ENCODE measurements at places on chromosomes 6 and 20.

DNA sequence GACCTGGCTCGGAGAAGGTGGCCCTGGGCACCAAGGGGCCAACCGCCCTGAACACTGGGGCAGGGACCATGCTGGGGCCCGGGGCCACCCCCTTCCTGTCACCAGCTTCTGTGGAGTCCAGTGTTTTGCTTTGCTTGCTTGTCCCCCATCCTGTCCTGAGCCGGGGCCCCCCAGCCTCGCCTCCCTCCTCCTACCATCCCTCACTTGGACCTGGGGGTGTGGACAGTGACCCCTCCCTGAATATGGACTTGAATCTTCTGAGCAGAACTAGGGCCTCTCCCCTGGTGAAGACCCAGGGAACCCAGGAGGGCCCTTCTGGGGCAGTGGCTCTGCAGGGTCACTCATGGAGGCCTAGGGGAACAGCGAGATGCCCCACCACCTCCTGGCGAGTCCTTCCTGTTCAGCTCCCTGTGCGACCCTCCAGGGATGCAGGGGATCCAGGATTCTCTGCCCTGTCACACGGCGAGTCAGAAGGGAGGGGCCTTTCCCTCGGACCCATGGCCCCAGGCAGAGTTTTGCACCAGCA is 41.6 kb downstream of the VSTM2L start:
- no peak for DNase-seq

- DNase-seq = no peak
Observed at GRCh38 chr6:110398778-110399177, 16.6 kb downstream of the DDO start.

GRCh38 chr20:63519668-63520503 is 679 bp upstream of the PPDPF start:
- no peak for DNase-seq

- no peak for DNase-seq
Observed at GRCh38 chr6:95478941-95479340, 98.4 kb upstream of the MANEA start.

- DNase-seq = peak; percentile 57
Observed at GRCh38 chr6:21873562-21873961, 280.0 kb downstream of the SOX4 start.

DNA sequence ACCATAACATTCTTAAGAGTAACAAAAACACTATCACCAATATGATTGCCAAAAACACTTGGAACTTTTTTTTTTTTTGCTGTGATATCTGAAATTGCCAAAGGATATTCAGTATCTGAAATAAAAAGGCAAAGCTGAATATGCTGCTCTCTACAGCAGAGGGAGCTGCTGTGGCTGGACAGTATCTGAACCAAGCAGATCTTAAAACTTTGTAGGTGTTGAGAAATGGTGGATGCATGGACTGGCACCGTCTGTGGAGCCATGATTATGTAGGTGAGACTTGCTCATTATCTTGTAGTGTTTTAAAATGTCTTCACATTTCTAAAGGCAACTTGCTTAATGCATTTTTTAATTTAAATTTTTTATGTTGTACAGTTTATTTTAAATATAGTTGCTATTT is 9.2 kb downstream of the PDCD2 start:
- DNase-seq = no peak

GRCh38 chr6:139109558-139109957 is 25.3 kb upstream of the HECA start:
- DNase-seq = no peak

DNA sequence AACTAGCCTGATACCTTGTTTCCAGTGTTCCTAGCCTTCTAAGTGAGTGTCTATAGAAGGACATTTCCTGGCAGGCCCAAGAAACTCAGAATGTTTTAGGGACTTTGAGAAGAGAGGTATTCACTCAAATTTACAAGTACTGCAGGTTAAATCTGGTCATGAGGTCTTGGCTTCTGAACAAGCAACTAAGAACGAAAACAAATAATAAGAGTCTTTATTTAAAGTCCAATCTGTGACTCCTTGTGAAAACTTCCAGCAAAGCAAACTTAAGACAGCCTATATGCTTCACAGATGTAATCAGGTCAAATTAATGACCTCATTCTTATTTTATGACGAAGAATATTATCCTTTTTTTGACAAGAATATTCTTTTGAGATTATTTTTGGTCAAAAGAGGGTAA is 79.4 kb upstream of the PRSS16 start:
- no peak for DNase-seq

DNA sequence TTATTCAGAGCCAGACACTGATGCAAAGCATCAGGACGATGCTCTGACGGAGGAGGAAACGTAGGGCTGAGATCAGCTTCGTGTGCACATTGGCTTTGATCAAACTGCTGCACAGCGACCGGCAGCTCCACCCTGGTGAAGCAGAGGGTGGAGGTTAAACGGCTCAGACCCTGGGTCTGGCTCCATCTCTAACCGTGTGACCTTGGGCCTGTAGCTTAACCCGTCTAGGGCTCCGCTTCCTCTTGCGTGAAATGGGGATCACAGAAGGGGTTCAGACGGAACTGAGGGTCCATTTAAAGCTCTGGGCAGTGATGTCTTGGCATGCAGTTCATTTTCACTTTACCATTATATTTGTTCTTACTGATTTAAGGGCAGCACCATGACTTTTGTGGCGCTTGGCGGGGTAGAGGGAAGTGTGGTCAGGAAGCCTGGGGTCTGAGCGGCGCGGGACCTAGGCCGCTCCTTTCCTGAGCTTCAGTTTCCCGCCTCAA is 644 bp downstream of the RBL1 start:
- DNase-seq = no peak
